Hepatocyte (in vitro differentiated cells): ENCODE measurements at places on chromosomes 1 and 21. TPM values are rescaled to one million over a fixed set of nuclear protein-coding genes. Genes with fewer than 3 reads are reported as not detected.

The LMO4 gene
- polyA plus RNA-seq, result 53.6 and 59.1 TPM in 2 replicates

The CELSR2 gene
- polyA plus RNA-seq, result 3.2 and 3.3 TPM in 2 replicates

The PPM1J gene
- 1.8 and 1.9 TPM in 2 replicates for polyA plus RNA-seq

The NIT1 gene
- 48.9 and 50.4 TPM in 2 replicates for polyA plus RNA-seq

The CAPN8 gene
- polyA plus RNA-seq, result 18.0 and 28.6 TPM in 2 replicates

The CRYBG2 gene
- polyA plus RNA-seq, result 20.1 and 21.6 TPM in 2 replicates

The TACSTD2 gene
- polyA plus RNA-seq, result 17.3 and 21.7 TPM in 2 replicates

The CLCNKA gene
- polyA plus RNA-seq, result 1.3 and 2.7 TPM in 2 replicates

The RERE gene
- 62.8 and 74.3 TPM in 2 replicates for polyA plus RNA-seq

The METTL13 gene
- 19.5 and 24.0 TPM in 2 replicates for polyA plus RNA-seq

The PTGFR gene
- polyA plus RNA-seq, result 1.1 and 1.9 TPM in 2 replicates

The GOLT1A gene
- 34.7 and 36.0 TPM in 2 replicates for polyA plus RNA-seq

The HSD11B1 gene
- not detected in 2 replicates for polyA plus RNA-seq

The F5 gene
- 20.4 and 21.5 TPM in 2 replicates for polyA plus RNA-seq

The SPRR4 gene
- polyA plus RNA-seq, result not detected in 2 replicates

The FHL3 gene
- 27.2 and 28.6 TPM in 2 replicates for polyA plus RNA-seq

The MROH7 gene
- 0.24 and 0.95 TPM in 2 replicates for polyA plus RNA-seq

The LCE1B gene
- polyA plus RNA-seq, result not detected in 2 replicates

The FALEC gene
- polyA plus RNA-seq, result 0.39 TPM in 1 of 2 replicates, not detected in the other

The ZC3H11A gene
- polyA plus RNA-seq, result 33.7 and 34.9 TPM in 2 replicates

The PAFAH2 gene
- 22.7 TPM in 2 replicates for polyA plus RNA-seq

The S100B gene
- not detected in 2 replicates for polyA plus RNA-seq

The PLEKHA6 gene
- 12.4 and 14.3 TPM in 2 replicates for polyA plus RNA-seq

The NOS1AP gene
- 4.4 and 9.3 TPM in 2 replicates for polyA plus RNA-seq

The CFAP57 gene
- polyA plus RNA-seq, result 0.46 and 0.75 TPM in 2 replicates

The EPS15 gene
- 14.9 and 15.6 TPM in 2 replicates for polyA plus RNA-seq

The KCNH1 gene
- polyA plus RNA-seq, result 0.17 and 0.75 TPM in 2 replicates

The CLDN17 gene
- polyA plus RNA-seq, result not detected in 2 replicates

The BNIPL gene
- 1.1 and 3.0 TPM in 2 replicates for polyA plus RNA-seq

The ARMH1 gene
- polyA plus RNA-seq, result 6.1 and 6.3 TPM in 2 replicates

The PDZK1 gene
- polyA plus RNA-seq, result 30.4 and 44.1 TPM in 2 replicates

The MATN1 gene
- 3.4 and 3.7 TPM in 2 replicates for polyA plus RNA-seq

The PLA2G2F gene
- not detected in 2 replicates for polyA plus RNA-seq

The FBXO2 gene
- polyA plus RNA-seq, result 339 and 349 TPM in 2 replicates

The AZIN2 gene
- polyA plus RNA-seq, result 2.8 and 7.7 TPM in 2 replicates

The TNNT2 gene
- polyA plus RNA-seq, result 33.5 and 55.1 TPM in 2 replicates

The HES3 gene
- not detected in 2 replicates for polyA plus RNA-seq

The LCE6A gene
- polyA plus RNA-seq, result not detected in 2 replicates

The NUDT4B gene
- polyA plus RNA-seq, result 11.6 and 14.8 TPM in 2 replicates

The AMPD1 gene
- not detected in 2 replicates for polyA plus RNA-seq

The RGS1 gene
- polyA plus RNA-seq, result 4.0 and 5.6 TPM in 2 replicates

The NUP210L gene
- polyA plus RNA-seq, result not detected in 2 replicates

The RGS5 gene
- 4.4 and 10.5 TPM in 2 replicates for polyA plus RNA-seq

The THEM5 gene
- polyA plus RNA-seq, result 0.21 and 0.32 TPM in 2 replicates

The TPTE gene
- not detected in 2 replicates for polyA plus RNA-seq

The CA6 gene
- not detected in 2 replicates for polyA plus RNA-seq

The ADORA1 gene
- 1.6 and 2.0 TPM in 2 replicates for polyA plus RNA-seq

The NOTCH2 gene
- polyA plus RNA-seq, result 34.9 and 42.2 TPM in 2 replicates

The CFHR2 gene
- 6.8 and 9.6 TPM in 2 replicates for polyA plus RNA-seq
